ENCODE measurements at places on chromosomes 11 and 22. TPM values are rescaled to one million over a fixed set of nuclear protein-coding genes. Genes with fewer than 3 reads are reported as not detected.

DNA sequence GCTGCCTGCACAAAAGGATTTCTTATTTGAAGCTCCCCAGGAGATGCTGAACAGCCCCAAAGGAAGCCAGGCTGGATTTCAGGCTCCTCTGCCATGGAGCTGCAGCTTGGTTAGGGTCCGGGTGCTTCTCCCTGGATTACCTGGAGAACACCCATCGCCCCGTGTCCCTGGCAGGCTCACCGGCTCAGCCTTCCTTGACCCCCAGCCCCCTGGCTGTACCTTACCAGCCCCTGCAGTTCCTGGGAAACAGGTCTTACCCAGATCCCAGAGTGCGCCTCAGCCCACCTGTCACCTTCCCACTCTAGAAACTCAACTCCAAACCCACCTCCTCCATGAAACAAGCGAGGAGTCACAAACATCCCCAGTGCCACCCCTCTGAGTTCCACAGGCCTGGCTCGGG lies 45.3 kb upstream of the CD5 start:
- no peak for DNase-seq

DNA sequence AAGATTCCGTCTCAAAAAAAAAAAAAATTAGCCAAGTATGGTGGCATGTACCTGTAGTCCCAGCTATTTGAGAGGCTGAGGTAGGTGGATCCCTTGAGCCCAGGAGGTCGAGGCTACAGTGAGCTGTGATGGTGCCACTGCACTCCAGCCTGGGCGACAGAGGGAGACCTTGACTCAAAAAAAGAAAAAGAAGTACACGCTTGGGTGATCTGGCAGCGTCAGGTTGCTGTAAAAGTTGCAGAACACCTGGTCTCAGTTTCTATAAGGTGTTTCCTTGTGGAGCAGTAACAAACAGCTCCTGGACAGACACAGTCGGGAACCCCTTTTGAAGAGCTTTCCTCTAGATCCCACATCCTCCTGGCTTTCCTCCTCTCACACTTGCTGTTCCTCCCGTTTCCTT lies 45.8 kb downstream of the SCGB1A1 start:
- DNase-seq: no peak

GRCh38 chr22:29706486-29706885 lies 13.3 kb upstream of the CABP7 start:
- DNase-seq: no peak

GRCh38 chr11:87097582-87097981 lies 59.8 kb downstream of the TMEM135 start:
- peak; percentile 25 for DNase-seq

DNA sequence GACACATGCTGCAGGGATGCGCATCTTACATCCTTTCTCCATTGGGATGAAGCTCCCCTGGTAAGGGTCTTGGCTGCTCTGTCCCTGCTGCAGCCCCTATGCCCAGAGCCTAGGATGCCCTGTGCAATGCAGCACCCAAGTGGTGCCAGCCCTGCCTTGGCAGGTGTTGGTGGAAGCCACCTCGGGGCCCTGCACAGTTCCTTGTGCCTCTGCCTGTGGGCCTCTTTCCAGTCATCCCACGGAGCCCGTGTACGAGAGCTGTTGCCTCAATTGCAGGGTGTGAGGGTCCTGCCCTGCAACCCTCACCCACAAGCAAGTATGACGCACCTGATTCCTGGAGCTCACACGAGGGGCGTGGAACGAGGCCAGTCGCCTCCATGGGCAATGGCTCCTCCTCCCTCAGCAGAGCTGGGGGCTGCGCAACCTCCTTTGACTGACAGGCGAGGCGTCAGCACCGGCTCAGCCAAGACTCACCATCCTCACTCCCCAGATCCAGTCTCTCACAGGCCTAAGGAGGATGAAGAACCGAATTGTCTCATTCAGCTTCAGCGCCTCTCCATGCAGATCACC lies 719.6 kb downstream of the BRD1 start:
- no peak for DNase-seq

GRCh38 chr11:84854498-84854880 lies 772.7 kb downstream of the DLG2 start:
- no peak for DNase-seq

DNA sequence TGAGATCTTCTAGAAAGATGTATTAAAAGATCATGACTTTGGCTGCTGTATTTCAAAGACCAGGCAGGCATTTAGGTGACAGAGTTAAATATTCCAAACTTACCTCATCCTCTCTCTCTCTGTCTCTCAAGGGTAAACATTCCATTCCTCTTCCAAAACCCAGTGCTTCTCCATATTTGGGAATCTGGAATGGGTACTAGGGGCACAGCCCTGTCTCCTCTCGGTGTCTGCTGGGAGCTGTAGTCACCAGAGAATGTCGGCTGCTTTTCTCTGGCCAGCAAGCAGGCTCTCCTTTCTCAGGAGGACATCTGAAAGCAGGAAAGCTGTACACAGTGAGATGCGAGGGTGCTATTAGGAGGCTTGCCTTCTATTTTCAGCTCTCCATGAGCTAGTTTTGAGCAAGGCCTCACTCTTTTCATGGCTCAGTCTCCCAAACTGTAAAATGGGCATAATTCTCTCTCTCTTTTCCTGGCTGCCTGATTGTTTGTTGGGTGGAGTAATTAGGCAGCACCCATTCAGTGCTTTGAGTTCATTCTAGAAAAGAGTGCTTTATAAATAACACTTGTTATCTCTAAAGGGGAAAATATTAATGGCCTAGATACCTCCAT lies 9.3 kb upstream of the PEX26 start:
- DNase-seq: peak; percentile 33

DNA sequence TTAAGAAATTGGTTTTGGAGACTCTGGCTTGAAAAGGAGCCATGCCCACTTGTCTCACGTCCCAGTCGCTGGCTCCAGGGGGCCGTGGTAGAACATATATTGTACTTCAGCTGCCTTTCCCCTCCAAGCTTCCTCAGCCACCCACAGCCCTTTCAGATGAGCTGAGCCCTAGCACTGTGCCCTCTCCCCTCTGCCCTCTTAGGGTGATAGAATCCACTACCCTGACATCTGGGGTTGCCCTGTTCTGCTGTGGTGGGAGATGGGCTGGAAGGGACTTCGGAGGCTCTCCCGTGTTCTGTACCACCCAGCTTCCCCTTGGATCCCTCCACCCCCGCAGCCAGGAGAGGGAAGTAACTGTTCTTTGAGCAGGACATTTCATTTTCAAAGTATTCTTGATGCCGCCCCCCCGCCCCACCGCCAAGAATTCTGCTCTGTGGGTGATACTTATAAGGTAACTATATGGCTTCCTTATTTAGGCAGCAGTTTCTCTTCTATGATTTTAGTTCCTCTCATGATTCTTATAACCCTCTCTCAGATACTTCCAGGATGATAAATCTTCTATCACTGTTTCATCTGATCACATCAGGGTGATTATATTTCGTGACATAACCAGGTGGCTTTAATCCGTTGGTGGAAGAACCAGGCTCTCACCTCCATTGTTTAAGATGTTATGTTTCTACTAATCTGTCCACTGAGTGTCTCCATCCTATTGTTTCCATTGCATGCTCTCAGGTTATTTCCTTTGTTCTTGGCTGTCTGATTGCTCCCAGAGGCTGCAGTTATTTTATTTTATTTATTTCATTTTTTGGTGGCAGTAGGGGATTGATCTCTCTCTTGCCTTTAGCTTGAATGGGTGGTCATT lies 24.1 kb downstream of the ZBTB16 start:
- no peak for DNase-seq

DNA sequence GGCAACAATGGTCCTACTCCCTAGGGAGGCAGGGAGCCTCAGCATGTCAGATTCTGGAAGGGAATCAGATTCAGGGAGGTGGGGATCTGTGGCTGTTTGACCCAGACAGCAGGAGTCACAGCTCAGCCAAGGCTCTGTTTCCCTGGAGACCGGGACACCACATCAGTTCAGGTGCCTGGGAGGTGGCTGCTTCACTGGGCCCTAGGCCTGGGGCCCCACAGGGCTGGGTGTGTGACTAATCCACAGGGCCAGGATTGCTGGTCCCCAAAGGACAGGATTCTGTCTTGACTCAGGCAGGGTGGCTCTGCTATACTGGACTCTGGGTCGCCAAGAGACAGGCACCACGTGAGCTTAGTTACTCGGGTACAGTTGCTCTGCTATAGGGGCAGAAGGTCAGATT lies 3.5 kb upstream of the OR5AN1 start:
- no peak for DNase-seq

DNA sequence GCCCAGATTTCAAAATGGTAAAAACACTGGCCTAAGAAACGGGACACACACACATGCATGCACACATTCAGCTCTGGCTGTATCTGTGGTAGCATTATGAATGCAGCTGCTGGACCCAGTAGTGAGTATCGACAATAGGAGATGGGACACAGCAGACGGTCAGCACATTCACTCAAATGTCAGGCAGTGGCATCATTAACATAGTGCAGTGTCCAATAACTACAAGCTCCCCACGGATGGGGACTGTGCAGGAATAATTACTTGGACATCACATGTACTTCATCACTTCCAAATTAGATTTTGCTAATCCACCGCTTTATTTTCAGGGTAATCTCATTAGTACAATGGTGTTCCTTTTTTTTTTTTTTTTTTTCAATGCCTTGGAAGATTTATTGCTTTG lies 109.5 kb downstream of the FANCF start:
- no peak for DNase-seq

GRCh38 chr11:45885921-45886721 lies 670 bp downstream of the MAPK8IP1 start:
- DNase-seq: no peak

- DNase-seq: no peak
Measured at GRCh38 chr22:20412474-20413216, 18.7 kb downstream of the ZNF74 start.

DNA sequence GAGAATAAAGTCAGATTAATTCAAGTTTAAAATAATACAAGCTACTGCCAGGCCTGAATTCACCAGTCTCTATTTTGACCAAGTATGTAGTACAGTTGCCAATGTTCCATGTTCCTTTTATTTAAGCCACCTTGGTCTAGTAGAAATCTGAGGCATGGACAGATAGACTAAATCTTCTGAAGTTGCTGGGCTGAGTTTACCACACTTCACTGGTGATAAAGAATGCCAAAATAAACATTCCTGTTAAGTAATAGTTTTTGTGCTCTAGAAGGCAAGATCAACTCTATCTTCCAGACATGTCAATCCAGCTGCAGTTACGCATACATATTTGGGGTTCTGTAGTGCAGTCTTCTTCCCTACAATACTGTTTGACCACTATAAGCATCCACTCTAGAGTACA lies 83.9 kb upstream of the C11orf87 start:
- DNase-seq: peak; percentile 4

GRCh38 chr11:46327829-46328228 lies 19.4 kb upstream of the DGKZ start:
- no peak for DNase-seq

DNA sequence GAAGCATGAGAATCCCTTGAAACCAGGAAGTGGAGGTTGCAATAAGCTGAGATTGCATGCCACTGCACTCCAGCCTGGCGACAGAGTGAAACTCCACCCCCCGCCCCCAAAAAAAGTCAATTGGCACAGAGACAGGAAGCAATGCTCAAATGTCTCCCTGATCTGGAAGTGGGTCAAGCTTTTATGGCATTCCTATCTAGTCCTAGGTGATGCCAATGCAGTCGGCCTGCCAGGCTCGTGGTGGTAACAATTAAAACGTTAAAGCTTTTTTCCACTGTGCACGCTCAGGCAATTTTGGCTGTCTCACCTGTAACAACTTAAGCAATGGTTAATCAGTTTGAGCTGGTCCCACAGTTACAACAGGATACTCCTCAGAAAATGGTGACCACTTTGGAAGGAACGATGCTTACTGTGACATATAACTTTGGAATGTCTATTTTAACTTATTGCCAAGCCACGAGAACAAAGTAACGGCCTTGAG lies 18.9 kb upstream of the PISD start:
- DNase-seq: peak; percentile 66

GRCh38 chr11:77085652-77086051 lies 17.0 kb upstream of the OMP start:
- DNase-seq: no peak

GRCh38 chr11:113855803-113856202 lies 19.6 kb downstream of the USP28 start:
- no peak for DNase-seq

GRCh38 chr11:93945596-93945995 lies 75.6 kb upstream of the HEPHL1 start:
- DNase-seq: peak; percentile 6

DNA sequence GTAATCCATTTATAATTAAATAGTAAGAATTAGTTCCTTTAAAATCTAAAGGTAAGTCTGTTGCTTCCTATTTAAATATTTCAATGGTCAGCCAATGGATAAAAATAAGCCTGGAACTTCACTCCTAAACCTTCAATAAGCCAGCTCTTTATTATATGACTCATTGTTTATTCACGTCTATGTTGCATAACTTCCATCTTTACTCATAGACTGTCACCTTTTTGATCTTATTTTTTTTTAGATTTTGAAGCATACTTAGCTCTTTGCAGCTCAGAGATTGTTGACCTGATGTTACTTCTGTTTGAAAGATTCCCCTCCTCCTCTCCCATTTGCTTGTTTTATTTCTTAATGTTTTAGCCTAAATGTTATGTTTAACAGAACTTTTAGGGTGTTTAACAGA lies 1571.2 kb upstream of the RAG2 start:
- peak; percentile 59 for DNase-seq

Gene SLC22A12
- not detected for total RNA-seq

Gene APOA4
- total RNA-seq: not detected

Gene SPI1
- total RNA-seq: not detected

Gene IL10RA
- total RNA-seq: not detected

Gene OR10A3
- total RNA-seq: not detected

Gene NXPE4
- not detected for total RNA-seq

Gene SAA4
- not detected for total RNA-seq

Gene SHISAL1
- total RNA-seq: 1.3 TPM

Gene RAG2
- total RNA-seq: not detected

Gene FLRT1
- total RNA-seq: not detected

Gene PRAME
- not detected for total RNA-seq

Gene RTN4R
- 0.63 TPM for total RNA-seq

Gene OR5A1
- not detected for total RNA-seq
